ENCODE measurements at places on chromosomes 13 and 19.

DNA sequence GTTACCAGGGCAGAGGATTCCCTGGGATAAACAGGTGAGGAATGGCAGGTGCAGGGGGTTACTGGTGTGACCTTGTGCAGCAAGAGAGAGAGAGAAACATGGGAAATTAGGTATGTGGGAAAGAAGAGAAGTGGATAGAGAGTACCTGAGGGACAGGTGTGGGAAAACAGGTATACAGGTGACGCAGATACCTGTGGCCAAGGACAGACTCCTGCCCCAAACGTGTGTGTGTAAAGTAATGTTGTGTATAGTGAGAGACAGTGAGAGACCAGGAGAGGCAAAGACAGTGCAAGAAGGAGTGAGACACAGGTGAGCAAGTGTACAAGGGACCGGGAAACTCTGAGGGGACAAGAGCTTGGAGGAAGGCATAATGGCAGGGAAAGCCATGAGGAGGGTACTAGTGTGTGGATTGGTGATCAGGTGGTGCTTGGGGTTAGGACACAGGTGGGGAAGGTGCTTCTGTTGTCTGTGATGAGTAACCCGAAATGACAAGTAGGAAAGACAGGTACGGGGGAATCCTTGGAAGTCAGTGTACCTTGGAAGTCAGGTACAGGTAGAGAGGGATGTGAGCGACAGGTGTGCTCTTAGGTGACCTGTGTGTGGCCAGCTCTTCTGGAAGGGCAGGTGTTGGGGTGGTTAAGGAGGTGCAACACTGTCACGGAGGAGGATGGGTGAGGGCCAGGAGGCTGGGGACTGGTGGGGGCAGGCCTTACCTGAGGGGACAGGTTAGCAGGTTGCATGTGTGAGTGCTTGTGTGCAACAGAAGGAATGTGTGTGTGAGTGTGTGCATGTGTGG, 2.8 kb downstream of the ERFL start:
- no peak for DNase-seq

- DNase-seq: no peak
Measured at GRCh38 chr13:41520660-41521630, 63.6 kb downstream of the RGCC start.

DNA sequence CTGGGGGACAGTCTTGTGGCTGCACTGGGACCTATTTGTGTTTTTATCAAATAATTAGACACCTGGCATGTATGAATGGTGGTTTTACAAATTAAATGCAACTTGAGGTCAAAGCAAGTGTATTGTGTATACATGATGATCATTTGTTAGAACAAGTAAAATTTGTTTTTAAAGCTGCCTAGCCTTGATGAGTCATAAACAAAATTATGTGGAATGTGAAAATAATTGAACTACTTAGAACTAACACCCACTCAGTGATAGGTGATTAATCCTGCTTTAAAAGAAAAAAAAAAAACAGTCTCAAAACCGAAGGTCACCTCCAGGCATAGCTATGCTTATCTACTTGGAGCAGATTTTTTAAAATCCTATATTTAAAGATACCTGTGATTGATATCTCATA, 770.3 kb upstream of the SLITRK5 start:
- no peak for DNase-seq

GRCh38 chr13:96075953-96076543, 13.9 kb upstream of the HS6ST3 start:
- no peak for DNase-seq

GRCh38 chr19:33476151-33476707, 45.4 kb downstream of the PEPD start:
- no peak for DNase-seq

DNA sequence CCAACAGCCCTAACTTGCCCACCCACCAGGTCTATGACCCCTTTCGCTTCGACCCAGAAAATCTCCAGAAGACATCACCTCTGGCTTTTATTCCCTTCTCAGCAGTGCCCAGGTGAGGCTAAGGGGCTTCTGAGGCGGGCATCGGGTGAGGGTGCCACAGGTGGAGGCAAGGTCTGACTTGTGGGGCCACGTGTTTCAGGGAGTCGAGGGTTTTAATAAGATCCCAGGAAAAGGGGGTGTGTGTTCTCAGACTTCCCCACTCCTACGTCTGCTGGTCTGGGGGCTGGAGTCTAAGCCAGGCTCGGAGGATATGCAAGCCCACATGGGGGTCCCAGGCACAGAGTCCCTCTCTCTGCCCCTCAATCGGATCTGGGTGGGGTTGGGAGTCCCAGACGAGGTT, 30.9 kb upstream of the CYP4F8 start:
- no peak for DNase-seq

- DNase-seq: peak; percentile 10
Measured at GRCh38 chr13:25375727-25376358, 4.1 kb downstream of the ATP8A2 start.

DNA sequence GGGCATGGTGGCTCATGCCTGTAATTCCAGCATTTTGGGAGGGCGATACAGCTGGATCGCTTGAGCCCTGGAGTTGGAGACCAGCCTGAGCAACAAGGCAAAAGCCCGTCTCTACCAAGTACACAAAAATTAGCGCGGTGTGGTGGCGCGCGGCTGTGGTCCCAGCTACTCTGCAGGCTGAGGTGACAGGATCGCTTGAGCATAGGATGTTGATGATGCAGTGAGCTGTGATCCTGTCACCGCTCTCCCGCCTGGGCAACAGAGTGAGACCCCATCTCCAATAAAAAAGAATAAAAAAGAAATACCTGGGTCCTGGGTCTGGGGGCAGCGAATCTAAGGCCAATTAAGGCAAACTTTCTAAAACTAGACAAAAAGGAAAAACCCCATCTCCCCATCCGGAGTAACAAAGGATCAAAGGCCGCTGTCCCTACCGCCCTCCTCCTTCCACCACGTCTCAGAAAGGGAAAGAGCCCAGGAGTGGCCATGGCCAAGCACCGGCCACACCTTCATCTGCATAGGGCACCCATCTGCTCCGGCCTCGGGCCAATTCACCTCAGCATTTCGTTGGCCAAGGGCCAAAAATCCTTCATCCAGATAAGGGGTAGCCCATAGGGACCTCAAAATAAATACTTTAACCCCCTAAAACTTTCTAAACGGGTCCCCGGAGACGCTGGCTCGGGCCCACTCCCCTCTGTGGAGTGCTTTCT, 851 bp downstream of the ZNF320 start:
- no peak for DNase-seq

DNA sequence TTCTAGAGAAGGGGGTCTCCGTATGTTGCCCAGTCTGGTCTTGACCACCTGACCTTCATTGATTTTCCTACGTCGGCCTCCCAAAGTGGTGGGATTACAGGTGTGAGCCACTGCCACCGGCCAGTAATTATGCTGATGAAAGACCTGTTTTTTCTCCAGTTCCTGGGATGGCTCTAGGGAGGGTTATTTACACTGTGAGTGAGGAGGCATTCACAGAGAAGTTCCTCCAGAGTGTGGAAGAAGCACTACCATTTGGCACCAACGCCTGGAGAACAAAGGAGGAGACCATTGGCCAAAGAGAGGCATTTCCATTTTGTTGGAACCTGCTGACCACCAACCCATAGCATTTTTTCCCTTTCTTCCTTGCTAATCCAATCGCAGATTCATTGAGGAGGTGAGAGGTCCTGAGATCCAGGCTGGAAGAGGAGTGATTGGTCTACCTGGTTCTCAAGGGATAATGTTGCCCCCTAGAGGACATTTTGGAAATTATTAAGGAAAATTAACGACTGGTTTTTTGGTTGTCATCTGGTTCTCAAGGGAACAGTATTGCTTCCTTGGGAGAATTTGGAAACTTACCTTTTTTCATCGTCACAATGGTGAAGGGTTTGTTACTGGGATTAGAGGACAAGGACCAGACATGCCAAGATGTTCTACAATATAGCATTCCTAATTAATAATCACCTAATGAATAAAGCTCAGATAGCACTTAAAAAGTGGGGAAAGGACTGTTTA, 5.5 kb upstream of the SAE1 start:
- no peak for DNase-seq

- DNase-seq: no peak
Measured at GRCh38 chr13:112329376-112329775, 46.8 kb upstream of the SPACA7 start.

DNA sequence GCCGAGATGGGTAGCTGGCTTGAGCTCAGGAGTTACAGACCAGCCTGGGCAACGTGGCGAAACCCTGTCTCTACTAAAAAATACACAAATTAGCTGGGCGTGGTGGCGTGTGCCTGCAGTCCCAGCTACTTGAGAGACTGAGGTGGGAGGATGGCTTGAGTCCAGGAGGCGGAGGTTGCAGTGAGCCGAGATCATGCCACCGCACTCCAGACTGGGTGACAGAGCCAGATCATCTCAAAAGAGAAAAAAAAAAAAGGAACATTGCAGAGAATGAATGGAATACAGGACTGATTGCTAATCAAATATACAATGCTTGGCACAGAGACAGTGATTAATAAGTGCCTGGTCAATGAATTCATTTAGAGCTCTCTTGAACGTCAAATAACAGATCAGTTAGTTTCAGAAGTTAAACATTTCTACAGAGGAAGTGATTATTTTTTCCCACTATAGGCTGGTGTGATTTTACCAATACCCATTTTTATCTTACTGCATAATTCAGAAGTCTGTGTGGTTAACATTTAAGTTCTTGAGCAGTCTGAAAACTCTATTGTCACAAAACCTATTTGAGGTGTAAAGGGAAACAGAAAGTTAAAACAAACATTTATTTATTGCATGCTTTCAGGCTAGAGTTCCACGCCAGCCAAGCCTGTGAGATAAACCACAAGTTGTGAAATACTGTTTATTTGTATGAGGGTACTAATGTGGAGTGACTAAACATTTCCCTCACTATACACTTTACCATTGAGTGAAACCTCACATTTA, 7.7 kb upstream of the TBC1D4 start:
- DNase-seq: peak; percentile 15

GRCh38 chr13:70457474-70457873, 349.2 kb upstream of the KLHL1 start:
- DNase-seq: no peak

DNA sequence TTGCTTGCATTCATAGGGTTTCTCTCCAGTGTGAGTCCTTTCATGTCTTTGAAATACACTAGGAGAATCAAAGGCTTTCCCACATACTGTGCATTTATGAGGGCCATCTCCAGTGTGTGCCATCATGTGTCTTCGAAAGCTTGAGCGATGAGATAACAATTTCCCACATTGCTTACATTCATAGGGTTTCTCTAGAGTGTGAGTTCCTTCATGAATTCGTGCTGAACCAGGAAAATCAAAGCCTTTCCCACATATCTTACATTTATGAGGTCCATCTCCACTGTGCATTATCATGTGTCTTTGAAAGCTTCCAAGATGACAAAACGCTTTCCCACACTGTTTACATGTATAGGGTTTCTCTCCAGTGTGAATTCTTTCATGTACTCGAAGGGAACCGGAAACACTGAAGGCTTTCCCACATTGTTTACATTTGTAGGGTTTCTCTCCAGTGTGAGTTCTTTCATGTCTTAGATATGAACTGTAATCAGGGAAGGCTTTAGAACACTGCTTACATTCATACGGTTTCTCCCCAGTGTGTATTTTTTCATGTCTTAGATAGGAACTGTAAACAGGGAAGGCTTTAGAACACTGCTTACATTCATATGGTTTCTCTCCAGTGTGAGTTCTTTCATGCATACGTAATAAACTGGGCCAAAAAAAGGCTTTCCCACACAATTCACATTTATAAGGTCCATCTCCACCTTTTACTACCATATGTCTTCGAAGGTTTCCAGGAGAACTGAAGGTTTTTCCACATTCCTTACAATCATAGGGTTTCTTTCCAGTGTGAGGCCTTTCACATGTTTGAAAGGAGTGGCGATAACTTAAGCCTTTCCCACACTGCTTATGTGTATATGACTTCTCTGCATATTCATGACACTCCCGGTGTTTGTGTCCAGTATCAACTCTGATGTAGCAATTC, 21.4 kb downstream of the ZNF44 start:
- no peak for DNase-seq

DNA sequence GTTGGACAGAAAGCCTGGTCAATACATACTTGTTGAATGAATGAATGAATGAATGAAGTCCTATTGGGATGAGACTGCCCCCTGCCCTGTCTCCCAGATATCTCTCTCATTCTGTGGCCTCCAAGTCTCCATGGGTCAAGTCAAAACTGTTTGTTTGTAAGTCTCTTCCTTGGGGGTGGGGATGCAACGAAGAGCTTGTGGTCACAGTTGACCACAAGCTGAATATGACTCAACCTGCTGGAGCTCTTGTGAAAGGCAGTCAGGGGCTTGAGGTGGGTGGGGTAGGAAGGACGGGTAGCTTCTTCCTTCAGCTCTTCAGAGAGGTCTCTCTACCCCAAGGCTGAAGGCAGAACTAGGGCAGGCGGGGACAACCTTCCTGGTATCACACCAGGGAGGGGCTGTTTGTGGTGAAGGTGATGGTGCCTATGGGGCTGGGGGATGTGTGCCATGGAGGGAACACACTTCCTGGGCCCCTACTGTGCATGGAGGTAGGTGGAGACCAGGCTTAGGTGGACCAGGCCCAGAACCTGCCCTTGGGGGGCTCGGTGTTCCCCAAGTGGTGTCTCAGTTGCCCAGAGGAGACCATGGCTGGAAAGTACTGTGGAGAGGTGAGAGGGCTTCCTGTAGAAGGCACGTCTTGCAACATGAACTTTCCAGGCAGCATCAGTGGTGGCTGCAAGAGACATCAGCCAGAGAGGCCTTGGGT, 8.0 kb downstream of the MYO1F start:
- peak; percentile 90 for DNase-seq

- DNase-seq: no peak
Measured at GRCh38 chr13:43021926-43022670, 1.3 kb upstream of the DNAJC15 start.

- no peak for DNase-seq
Measured at GRCh38 chr13:105641121-105641520, 894.3 kb downstream of the EFNB2 start.

DNA sequence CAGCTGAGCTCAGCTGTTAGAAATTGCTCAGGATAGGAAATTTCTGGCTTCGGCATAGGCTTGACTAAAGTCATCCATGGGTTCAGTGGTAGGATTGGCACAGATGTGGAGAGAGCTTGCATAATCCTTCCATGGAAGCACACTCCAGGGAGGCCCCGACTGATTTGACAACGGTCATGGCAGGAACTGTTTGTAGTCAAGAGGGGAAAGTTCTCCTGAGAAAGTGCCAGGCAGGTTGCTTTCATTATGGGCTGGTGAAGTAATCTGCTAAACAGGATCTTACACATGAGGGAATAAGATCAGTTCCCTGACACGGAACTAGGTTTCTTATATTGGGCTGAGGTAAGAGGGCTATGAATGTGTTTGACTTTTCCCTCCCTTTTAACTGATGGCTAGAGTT, 120.1 kb downstream of the RGCC start:
- no peak for DNase-seq

GRCh38 chr13:41352935-41353840, 42.1 kb downstream of the NAA16 start:
- peak; percentile 13 for DNase-seq

GRCh38 chr13:48783181-48783630, 129.5 kb downstream of the CYSLTR2 start:
- DNase-seq: peak; percentile 99

DNA sequence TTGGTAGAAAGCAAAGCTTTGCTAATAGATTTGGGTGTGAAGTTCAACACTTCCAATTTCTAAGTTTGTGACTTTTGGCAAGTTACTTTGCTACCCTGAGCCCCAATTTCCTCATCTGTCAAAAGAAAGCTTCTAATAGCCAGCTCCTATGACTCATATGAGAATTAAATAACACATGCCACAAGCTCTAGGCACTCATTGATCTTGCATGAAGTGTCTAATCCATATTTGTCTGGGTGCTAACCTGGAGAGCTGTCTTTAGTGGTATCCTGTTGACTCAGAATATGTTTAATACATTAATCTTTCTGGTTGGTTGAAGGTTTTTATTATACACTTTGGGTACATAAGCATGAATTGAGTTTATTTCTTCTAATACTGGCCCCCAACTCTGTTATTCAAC, 188.8 kb downstream of the POSTN start:
- DNase-seq: no peak

- DNase-seq: no peak
Measured at GRCh38 chr19:2485428-2485827, 9.5 kb downstream of the GADD45B start.
